ENCODE measurements at places on chromosomes 6 and 20.

DNA sequence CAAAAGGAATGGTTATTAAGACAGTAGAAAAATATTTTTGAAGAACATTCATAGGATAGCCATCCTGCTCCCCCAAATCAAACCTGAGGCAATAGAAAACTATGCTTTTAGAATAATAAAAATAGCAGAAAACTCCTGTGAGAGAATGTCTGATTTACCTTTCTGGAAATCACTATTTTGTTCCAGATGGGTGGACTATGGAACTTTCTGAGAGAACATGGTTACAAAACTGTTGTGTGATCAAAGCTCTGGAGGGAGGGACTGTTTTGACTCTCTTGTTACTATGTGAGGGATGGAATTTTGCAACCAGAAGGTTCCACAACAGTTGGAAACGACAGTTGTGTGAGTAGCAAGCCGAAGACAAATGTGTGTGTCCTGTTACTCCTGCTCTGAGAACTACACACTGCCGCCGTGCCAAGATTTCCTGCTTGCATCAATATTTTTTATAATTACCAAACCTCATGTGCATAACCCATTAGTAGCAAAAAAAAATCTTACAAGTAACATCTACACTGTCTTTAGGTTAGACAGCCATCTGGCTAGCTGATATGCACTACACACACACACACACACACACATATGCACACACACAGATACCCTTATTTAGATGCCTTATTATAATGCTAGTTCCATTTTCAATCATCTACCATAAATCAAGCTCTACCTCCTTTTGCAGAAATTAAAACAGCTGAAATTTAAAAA is 11.0 kb upstream of the HIVEP1 start:
- DNase-seq, result no peak

GRCh38 chr6:71045296-71045695 is 88.4 kb upstream of the B3GAT2 start:
- no peak for DNase-seq

DNA sequence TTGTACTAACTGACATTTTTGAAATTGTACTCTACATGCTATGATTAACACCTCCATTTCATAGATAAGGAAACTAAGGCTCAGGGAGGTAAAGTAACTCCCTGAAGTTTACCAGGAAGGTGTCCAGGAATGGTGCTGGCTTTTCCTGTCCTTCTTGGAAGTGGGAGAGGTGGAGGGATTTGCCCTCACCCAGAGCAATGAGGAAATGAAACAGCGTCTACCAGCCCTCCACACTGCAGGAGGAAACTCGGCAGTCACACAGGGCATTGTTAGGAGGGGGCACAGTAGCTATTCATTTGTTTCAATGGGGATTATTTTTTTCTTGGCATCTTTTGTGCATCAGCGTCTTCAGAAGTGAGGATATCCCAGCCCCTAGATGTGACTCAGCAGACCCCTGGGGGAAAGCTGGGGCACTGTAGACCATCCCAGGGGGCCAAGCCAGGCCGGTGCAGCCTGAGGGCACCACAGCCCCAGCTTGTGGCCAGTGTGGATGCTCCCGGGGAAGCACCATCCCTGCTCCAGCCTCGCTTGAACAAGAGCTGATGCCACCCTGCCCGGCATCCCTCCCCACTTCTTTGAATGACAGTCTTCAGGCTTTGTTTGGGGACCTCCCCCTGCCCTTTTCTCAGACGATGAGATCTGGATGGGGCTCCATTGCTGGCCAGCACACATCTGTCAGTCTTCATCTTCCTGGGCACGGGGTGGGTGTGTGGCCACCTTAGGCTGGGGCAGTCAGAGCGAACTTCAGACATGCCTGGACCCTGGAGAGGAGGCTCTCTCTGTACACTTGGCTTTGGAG is 224.4 kb upstream of the PMEPA1 start:
- DNase-seq, result no peak

- DNase-seq, result no peak
These were observed 11.8 kb downstream of the TOX2 start for GRCh38 chr20:43926287-43927050.

GRCh38 chr6:53765270-53765669 is 29.5 kb upstream of the LRRC1 start:
- DNase-seq, result no peak

- DNase-seq, result no peak
These were observed 80.3 kb upstream of the ZNF322 start for GRCh38 chr6:26739811-26740210.

DNA sequence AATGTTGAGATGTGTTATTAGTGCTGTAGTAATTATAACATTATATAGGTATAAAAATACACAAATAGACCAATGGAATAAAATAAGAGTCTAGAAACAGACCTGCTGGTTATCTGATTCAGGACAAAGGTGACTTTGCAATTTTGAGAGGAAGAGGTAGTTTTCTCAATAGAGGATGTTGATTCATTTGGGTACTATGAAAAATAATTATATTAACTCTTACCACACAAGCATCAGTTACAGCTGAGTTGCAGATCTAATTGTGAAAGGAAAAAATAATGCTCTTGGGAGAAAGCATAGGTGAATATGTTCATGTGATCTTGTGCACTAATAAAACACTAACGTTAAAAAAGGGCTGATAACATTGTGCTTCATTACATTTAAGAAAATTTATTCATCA is 103.0 kb downstream of the BCKDHB start:
- DNase-seq, result no peak

GRCh38 chr6:21189759-21190158 is 403.8 kb upstream of the SOX4 start:
- DNase-seq, result no peak

DNA sequence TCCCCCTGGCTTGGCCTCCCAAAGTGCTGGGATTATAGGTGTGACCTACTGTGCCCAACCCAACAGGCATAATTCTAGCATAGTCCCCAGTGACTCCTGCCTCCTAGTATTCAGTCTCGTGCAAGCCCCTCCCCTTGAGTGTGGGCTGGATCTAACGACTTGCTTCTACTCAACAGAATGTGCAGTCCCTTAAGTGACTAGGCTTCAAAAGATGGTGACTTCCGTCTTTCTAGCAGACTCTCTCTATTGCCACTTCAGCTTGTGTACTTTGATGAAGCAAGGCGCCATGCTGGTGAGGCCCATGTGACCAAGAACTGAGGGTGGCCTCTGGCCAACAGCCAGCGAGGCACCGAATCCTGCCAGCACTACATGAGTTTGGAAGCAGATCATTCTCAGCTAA is 109.6 kb upstream of the TRAF3IP2 start:
- no peak for DNase-seq

DNA sequence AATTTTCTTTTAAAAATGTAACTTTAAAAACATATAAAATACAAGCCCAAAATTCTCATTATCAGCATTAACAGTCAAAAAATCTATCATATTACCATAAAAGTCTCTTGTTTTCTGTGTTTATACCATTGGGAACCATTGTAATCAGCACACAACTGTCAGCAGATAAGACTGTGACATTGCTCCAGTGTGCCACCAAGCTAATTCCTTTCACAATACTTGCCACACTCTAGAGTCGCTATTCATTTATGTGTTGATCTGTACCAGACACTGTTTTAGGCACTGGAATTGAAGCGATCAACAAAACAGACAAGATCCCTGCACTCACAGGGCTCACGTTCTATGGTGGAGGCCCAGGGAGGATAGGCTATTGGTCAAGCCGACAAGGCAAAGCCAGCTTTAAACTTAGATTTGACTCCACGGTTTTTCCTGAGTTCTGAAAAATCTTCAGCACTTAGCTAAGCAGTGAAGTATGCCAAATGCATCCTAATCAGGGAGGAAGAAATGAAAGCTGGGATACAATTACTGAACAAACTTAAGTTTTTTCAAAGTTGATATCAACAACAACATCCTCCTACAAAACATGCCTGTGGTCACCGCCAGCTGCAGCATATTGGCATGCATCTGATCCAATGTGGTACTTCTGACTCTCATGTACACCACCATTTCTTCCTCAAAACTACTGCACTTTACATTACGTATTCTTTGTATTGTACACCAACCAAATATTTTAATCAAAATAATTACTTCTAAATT is 60.5 kb downstream of the GMDS start:
- DNase-seq, result no peak

DNA sequence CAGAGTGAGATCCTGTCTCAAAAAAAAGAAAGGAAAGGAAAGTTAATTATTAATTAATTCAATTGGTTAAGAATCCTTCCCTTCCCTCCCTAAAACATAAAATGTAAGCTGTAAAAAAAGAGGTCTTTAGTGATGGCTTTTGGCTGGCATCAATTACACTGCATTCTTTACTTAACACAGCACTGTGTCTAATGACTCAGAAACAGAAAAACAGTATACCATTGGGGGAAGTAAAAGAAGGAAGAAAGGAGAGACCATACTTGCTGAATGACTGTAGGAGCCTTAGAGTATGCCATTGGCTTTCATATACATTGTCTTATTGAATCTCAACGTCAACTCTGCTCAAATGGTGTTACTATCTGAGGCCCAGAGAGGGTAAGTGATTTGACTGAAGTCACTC is 18.3 kb upstream of the CITED2 start:
- peak; percentile 56 for DNase-seq

- DNase-seq, result peak; percentile 84
These were observed 11.2 kb downstream of the SLC35A1 start for GRCh38 chr6:87483929-87484328.

GRCh38 chr6:15378866-15379265 is 133.0 kb downstream of the JARID2 start:
- DNase-seq, result no peak

GRCh38 chr6:45422503-45423110 is 44.9 kb upstream of the SUPT3H start:
- DNase-seq, result peak; percentile 68

DNA sequence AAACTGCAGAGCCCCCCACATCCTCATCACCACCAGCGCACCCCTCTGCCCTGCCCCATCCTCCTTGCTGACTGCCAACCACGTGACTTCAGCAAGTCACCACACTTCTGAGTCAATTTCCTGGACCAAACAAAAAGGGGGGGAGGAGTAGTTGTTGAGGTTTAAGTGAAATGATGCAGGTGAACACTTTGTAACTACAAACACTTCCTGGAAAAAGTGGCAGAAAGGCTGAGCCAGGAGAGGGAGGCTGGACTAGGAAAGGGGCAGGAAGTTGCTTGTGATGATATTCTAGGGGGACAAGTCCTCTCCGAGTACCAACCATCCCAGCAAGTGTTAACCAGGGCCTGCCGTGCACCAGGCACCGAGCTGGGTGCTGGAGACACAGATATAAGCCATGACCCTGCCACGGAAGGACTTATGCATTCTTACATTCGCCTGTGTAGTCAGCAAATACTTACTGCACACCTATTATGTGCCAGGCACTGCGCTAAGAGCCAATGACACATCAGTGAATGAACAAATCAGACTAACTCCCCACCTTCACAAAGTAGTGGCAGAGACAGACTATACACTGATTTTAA is 67.3 kb downstream of the PREX1 start:
- DNase-seq, result peak; percentile 47

DNA sequence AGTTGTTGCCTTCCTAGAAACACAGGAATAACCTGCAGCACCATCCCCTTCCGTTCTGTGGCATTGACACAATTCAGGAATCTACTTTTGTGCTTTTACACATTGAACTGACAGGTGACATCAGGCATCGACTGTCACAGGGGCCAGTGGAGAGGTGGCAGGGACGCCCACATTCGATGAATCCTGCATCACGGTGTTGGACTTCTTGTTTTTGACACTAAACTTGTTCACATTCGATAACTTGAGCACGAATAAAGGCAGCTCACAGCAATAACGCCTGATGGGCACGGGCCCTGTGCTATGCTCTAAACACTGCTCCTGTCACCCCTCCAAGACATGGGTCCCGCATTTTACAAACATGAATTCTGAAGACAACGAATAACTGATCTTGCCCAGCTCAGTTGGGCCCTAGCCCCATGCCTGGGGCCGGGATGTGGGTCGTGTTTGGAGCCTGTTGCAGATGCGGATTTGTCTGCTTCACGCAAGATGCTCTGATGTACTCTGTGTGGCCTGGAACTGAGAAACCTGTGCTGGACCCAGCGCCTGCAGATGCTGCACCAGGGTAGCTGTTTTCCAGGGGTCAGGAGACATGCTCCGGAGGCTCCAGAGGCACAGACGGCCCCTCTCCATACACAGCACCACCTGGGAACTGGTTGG is 75.7 kb downstream of the TTLL2 start:
- no peak for DNase-seq

- no peak for DNase-seq
These were observed 43.9 kb upstream of the EEF1A1 start for GRCh38 chr6:73564578-73565345.

DNA sequence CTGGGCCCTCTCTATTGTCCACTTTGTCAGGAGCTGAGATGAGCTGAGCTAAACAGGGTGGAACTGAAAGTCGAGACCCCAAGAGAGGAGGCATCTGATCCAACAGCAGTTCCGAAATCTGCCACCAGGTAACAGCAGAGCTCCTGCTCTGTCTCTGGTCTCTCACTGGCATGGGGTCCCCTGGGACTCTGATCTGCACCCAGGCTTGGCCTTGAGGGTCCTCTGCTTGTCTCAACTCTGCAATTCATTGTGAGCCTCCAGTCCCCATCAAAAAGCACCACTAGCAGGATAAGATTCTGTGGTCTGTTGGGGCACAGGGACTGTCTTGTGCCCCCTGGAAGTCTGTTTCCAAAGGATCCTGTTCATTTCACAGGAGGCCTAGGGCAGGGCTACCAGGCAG is 62.5 kb upstream of the TOP1 start:
- no peak for DNase-seq

DNA sequence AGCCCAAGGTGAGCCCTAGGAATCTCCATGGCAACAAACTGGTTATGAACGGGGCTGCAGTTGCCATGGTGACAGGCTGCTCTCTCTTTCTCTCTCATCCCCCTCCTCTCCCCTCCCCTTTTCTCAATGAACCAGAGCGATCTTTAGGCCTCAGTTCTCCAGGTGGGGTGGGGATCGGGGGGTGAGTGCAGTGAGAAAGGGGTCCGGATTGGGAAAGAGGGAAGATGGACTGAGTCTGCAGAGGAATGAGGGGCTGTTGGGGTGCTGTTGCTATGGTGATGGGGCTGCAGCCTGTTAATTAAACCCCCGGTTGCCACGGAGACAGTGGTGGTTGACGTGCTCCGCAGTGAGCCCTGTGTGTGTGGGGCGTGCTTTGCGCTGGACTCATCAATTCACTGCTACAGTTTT is 3.6 kb upstream of the SLC12A5 start:
- DNase-seq, result no peak

DNA sequence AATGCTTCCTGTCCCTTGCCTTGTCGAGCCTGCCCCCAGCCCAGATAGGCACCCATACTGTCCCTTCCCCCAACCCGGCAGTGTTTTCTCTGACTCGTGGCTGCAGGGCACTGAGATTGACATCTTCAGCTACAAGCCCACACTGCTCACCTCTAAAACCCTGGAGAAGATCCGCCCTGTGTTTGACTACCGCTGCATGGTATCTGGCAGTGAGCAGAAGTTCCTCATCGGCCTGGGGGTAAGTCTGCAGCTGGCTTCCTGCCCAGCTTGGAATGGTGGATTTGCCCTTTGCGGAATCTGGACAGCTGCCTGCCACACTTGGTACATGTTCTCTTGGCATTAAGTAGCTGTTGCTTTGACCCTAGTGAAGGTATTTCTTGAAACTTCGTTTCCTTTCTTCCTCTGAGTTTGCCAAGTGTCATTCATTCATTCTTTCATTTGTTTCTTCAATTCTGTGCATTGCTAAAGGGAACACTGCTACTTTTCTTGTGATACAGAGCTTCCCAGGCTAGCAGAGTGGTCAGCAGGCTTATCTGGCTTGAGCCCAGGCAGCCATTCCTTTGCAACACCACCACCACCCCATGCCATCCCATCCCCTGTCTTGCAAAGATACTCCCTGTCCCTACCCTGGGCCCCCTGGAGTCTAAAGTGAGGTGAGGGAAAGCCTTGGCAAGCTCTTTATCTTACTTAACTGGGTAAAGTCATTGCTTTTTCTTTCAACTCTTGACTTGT is 26.2 kb downstream of the CCDC167 start:
- peak; percentile 80 for DNase-seq

Data from EL (cell line).